GM19239 (cell line): ENCODE measurements at places on chromosomes 2 and 18.

DNA sequence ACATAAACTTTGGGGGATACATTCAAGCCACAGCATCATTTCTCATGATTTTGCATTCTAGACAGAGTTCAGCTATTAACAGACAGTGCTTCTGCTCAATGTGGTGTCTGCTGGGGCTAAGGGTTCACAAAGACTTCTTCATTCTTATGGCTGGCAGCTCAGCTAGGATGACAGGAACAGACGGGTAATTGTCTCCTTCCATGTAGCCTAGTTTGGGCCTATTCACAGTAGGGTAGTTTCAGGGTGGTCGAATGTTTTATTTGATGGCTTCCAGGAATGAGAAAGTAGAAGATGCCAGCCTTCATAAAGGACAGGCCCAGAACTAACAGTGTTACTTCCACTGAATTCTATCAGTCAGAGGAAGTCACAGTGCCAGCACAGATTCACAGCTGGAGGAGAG, 26.0 kb upstream of the BCL2L11 start:
- DNase-seq, result no peak

- DNase-seq, result no peak
Observed at GRCh38 chr2:73070643-73071359, 711 bp downstream of the SFXN5 start.

- DNase-seq, result no peak
Observed at GRCh38 chr18:13323186-13323585, 104.6 kb downstream of the LDLRAD4 start.

DNA sequence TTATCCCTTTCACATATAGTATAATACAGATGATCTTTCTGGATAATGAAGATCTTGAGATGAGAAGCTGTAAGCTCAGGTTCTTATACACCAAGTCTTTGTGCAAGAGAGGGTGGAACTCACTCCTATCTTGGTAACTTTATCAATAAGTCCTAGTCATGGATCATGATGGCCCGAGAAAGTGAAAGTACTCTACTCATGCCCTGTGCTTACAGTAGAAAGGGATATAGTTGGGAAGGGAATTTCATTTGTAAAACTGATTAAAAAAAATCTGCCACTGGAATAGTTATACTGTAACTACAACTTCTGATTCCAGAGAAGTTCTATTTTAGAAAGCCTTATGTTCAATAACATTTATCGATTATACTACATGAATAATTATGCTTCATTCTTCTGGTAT, 51.8 kb downstream of the MYO3B start:
- DNase-seq, result no peak

DNA sequence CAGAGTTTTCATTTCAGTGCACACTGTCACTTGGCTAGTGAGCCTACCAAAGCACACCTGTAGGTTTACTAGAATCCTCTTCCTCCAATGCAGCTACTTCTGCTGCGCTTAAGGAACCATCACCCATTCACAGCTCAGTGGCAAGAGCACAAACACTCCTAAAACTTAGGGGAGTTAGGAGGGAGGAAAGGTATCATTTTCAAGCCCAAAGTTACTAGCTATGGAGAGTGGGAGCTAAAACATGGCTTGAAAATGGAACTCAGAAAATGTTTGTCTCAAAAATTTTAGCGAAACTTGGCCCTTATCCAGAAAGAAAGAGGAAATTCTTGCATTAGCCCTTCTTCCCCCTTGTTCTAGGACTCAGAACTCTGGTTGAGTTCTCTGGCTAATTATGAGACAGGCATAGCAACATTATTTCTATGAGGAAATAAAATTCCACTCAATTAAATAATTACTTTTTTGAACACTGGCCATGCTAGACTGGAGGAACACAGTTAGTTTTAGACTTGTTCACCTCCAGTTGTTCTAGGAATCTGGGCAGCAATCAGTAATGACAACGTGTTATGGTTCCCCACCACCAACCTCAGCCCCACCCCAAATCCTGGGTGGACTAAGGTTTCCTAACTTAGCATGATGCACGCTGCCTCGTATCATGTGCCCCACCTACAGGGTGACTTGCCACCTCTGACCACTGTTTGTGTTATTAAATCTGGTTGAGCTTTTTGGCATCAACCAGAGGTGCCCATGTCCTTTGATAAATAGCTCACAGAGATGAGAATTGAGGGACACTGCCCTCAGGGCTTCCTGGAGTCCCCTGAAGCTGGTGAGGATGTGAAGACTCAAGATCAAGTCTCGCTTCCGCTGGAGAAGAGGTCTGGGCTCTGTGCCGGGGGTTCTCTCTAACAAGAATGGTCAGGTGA, 32.8 kb downstream of the LPIN2 start:
- DNase-seq, result no peak

GRCh38 chr2:64850642-64851041, 138.6 kb upstream of the SLC1A4 start:
- DNase-seq, result no peak

DNA sequence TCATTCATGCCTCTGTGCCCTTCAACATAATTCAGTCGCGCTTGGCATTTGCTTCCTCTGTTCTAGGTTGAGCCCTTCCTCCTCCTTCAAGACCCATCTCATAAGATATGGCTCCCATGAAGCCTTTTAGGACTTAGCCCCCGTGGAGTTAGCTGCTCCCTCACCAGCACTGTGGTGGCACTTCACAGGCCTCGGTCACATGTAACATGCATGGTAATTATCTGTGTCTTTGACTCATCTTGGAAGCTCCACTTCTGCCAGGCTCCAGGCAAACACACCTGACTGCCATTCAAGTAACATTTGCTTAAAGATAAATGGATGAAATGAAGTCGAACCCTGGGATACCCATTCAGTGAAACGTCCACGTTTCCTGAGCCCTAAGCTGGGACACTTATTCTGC, 484.7 kb downstream of the EIPR1 start:
- DNase-seq, result no peak

DNA sequence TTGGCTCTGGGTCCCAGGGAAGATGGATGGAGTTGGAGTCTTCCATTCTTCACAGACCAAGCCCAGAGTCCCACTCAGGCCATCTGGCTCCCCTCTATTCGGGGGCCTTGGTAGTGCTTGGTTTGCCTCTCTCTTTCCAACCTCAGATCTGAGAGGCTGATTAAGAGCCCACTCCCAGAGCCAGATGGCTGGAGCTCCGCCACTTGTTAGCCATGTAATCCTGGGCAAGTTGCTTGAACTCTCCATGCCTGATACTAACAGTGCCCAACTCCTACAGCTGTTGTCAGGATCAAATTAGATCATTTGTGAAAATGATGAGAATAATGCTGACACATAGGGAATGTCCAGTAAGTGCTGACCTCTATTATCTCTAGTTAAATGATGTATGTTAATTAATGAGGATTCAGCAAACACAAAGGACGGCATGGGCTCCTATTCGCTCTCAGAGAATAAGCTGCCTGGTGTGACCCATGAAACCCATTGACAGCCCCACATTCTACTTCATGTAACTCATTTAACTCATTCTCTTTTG, 46.6 kb upstream of the SLC14A1 start:
- no peak for DNase-seq

DNA sequence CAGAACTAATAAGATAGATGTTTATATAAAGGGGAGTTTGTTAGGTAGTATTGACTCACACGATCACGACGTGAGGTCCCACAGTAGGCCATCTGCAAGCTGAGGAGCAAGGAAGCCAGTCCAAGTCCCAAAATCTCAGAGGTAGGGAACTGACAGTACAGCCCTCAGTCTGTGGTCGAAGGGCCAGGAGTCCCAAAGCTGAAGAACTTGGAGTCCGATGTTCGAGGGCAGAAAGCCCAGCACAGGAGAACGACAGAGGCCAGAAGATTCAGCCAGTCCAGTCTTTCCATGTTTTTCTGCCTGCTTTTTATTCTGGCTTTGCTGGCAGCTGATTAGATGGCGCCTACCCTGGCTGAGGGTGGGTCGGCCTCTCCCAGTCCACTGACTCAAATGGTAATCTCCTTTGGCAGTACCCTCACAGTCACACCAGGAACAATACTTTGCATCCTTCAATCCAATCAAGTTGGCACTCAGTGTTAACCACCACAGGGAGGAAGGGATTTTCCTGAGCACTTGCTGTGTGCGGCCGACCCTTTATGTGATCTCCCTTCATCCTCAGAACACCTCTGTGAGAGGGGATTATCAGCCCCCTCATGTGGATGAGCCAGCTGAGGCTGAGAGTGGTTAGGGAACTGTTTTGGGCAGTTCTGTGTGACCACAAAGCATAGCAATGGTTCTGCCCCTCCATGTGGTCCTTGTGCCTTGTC, 78.3 kb downstream of the RNF144A start:
- no peak for DNase-seq

DNA sequence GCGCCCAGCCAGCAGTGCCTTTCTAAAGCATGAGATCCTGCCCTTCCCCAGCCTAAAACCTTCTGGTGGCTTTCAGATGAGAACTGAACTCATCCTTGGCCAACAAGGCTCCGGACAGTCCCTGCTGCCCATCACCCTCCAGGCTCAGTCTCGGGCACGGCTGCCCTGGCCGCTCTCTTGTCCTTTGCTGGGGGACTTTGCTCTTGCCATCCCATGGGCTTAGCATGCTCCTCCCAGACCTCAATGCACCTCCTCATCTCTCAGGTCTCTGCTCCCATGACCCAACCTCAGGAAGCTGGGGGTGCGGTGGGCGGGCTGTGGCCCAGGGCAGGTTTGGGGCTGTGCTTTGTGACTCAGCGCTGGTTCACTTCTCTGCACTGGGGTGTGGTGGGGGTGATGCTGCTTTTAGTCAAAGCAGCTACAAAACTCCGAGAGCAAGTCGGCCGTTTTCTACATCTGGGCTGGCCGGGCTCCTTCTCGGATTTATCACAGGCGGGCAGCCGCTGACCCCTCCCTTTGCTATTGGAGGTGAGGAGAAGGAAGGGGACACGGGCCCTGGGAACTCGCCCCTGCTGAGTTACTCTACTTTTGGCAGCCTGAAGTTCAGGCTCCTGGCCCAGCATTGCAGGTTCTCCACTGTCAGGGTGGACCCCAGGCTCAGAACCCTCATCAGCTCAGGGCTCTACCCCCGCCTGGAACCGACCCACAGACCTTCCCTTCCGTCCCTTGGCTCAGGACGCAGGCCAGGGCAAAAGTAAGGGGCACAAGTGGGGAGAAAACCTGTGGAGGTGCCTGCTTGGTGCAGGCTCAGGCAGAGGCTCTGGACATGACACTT, 90.6 kb upstream of the TAF1B start:
- no peak for DNase-seq

GRCh38 chr2:230134496-230135129, 65.9 kb upstream of the SLC16A14 start:
- DNase-seq, result no peak

DNA sequence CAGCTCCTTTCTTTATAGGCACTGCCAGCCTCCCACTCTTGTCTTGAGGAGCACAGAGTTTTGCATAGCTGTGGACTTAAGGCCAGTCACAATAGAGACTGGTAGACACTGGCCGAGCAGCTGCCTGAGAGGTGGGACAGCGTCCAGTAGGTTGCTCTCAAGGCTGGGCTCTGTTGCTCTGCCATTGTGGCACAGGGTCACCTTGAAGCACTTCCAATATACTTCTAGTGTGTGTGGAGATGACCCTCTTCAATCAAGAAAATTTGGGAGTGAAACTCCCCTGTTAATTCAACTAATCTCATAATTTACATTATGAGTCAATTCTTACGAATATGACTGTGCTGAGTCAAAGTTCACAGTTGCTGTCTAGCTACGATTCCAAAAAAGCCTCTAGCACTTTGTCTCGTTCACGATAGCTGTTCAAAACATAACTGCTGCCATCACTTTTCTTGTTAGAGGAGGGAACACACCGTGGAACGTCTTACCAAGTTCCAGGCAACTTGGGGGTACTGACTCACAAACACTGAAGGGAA, 636.2 kb downstream of the EPHA4 start:
- DNase-seq, result no peak
